ENCODE measurements at places on chromosomes 6 and 20.

- no peak for DNase-seq
Measured at GRCh38 chr6:77456531-77457248, 6.6 kb downstream of the HTR1B start.

DNA sequence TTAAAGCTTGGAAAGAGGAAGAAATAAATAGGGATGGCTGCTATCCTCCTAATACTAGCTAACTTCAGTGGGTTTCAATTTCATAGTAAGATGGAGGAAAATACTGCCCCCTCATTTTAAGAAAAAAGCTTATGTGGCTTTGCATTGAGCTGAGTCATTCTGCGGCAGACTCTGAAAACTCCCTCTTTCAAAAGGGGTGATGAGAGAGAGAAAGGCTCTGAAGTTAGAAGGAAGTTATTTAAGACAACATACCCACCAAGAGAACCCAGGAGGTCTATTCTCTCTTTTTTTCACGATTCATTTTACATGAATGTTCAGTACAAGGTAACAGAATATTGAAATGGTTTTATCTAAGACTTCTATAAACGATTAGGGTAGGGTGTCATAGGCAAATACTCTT lies 4.5 kb downstream of the PRDM13 start:
- DNase-seq: no peak

- DNase-seq: no peak
Measured at GRCh38 chr6:38310061-38310460, 329.7 kb downstream of the BTBD9 start.

GRCh38 chr20:59253779-59254319 lies 46.6 kb upstream of the EDN3 start:
- DNase-seq: no peak

- DNase-seq: no peak
Measured at GRCh38 chr6:1285556-1285955, 26.3 kb upstream of the FOXQ1 start.

DNA sequence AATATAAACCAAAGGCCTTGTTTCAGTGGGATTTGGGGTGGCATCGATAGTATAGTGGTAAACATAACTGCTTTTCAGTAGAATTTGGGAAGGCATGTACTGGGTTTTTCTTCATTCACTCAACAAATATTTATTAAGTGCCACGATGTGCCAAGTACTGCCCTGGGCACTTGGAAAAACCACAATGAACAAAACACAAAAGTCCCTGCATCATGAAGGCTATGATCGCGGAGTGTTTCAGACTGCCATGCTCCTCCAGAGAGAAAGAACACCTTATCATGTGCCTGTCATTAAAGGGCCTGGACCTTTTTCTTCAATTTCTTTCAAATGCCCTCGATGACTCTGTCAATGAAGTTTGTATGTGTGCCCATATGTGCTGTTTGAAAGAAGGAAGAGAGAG lies 59.2 kb upstream of the CEP85L start:
- no peak for DNase-seq

DNA sequence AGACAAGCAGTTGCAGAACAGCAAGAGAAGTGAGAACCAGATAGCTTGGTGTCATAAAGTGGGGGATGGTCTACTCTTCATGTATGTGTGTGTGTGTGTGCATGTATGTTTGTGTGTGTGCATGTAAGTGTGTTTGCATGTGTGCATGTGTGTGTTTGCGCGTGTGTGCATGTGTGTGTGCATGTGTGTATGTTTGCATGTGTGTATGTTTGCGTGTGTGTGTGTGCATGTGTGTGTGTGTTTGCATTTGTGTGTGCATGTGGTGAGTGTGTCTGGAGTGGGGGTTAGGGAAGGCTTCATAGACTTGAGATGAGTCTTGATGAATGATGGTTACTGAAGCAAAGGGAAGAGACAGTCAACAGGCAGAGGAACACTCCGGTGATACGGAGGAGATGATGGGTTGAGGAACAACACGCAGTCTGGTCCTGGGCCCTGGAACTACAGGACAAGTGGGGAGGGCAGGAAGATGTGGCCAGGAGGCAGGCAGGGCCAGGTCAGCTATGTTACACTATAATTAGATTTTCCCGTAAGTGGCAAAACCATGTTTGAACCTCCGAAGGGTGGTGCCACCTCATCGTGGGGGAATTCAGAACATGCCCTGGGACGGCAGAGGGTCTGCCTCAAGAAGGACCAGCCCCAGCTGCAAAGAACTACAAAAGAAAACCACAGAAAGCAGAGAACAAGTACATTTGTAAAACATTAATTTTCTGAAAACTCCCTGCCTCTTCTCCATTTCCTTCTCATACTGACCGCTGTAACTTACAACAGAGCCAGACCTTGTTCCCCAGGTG lies 38.7 kb upstream of the PDE10A start:
- DNase-seq: no peak

DNA sequence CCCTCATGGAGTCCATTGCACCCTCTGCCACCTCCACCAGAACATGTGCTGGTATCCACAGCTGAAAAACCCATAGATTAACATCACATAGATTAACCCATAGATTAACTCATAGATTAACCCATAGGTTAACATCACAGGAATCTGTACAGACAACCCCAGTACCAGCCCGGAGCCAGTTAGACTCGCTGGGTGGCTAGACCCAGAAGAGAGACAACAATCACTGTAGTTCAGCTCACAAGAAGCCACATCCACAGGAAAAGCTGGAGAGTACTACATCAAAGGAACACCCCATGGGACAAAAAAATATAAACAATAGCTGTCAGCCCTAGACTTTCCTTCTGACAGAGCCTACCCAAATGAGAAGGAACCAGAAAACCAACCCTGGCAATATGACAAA lies 25.1 kb downstream of the SERPINB9 start:
- DNase-seq: no peak

- no peak for DNase-seq
Measured at GRCh38 chr6:87082160-87082721, 12.7 kb downstream of the CGA start.

DNA sequence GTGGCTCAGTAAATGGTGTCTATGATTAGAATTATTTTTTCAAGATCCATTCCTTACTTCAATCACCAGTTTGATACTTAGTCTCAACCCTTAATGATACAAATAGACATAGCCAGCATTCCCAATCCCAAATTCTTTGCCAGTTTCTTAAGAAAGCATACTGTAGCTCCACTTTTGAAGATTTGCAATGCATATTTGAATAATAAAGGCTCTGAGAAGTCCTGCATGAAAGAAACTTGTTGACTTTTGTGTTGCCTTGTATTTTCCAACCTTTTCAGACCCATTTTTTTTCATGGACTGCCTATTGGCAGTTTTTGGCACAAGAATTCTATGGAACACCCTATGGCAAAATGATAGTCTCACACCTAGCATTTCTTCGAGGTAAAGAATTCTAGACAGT lies 215.6 kb upstream of the CHD6 start:
- no peak for DNase-seq

GRCh38 chr6:156021746-156022396 lies 566.2 kb upstream of the NOX3 start:
- DNase-seq: no peak

DNA sequence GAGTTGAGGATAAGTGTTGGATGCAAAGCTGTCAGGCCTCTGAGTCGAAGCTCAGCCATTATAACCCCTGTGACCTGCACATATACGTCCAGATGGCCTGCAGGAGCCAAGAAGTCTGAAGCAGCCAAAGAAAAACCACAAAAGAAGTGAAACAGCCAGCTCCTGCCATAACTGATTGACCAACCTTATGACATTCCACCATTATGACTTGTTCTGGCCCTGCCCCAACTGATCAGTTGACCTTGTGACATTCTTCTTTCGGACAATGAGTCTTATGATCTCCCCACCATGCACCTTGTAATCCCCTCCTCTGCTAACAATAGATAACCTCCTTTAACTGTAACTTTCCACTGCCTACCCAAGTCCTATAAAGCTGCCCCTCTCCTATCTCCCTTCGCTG lies 133.7 kb upstream of the AGPAT4 start:
- no peak for DNase-seq

DNA sequence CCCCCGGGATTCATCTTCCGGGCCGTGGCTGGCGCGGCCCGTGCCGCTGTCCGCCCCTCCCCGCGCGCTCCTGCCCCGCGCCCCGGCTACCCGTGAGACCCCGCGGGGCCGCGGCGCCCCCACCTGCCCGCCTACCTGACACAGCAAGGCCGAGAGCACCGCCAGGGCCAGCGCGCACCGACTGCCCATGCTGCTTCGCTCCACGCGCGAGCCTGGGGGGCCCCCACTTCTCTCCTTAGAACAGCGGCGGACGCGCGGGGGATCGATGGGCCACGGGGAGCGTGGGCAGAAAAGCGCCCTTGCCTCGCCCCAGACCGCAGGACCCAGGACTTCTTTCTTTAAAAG lies 955 bp downstream of the DLL1 start:
- no peak for DNase-seq

- DNase-seq: no peak
Measured at GRCh38 chr20:7891705-7892104, 48.6 kb downstream of the HAO1 start.

DNA sequence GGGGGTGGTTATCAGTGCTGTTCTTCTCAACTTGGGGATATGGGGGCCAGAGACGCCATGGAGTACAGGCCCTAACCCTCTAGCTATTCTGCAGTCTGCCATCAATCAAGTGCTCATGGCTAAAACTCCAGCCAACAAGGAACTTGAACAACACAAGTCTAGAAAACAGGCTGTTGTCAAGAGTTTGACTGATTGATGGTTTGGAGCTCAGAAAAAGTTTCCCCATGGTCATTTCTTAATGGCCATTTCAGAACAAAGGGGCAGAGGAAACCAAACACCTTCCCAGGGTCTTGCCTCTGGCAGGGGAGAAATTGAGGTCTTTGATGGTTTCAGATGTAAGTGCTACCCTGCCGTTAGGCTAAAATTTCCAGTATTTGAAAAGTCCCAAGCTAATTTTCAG lies 15.1 kb downstream of the PCK1 start:
- DNase-seq: no peak

- DNase-seq: no peak
Measured at GRCh38 chr6:168996356-168996625, 257.4 kb downstream of the THBS2 start.

DNA sequence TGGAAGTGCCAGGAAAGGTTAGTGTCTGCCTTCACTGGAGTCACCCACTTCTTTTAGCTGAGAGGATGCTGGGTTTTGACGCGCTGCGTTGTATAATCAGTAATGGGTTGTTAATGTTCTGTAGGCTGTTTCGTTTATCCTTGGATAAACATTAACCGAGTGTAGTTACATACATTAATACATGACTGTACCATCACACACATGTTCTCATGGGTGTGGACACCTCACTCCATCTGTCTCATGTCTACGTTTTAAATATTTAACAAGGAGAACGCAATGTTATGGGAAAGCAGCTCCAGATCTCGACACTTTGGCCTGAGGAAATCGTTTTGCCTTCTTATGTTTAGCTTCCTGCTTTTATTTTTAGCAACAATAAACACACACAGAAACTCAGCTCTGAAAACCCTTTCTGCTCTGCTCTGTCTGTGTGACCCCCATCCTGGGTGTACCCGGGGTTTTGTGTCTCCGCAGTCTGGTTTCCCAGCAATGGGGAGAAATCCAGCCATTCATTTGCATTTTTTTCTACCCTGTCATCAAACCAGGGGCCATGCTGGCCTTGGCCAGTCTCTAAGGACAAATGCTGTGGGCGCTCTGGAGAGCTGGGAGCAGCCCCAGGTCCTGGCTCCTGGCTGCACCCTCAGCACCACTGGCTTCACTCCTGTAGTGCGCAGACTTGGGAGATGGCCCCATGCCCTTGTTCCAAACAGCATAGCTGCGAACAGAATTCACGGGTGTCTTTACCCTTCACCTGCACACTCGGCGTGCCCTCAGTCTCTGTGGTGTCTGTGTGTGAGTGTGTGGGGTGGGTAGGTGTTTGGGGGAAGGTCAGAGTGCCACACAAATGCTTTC lies 110.8 kb downstream of the ERMARD start:
- DNase-seq: no peak

DNA sequence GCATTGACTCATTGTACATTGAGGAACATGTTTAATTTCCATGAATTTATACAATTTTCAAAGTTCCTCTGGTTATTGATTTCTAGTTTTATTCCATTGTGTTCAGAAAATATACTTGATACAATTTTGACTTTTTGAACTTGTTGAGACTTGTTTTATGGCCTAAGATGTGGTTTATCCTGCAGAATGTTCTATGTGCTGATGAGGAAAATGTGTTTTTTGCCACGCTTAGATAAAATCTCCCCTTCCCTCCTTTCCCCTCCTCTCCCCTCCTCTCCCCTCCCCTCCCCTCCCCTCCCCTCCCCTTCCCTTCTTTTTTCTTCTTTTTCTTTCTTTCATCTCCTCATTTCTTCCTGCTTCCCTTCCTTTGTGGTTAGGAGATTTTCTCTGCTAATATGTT lies 470.8 kb upstream of the MAP3K7 start:
- no peak for DNase-seq

GRCh38 chr20:38536310-38536709 lies 44.7 kb upstream of the ADIG start:
- DNase-seq: no peak

DNA sequence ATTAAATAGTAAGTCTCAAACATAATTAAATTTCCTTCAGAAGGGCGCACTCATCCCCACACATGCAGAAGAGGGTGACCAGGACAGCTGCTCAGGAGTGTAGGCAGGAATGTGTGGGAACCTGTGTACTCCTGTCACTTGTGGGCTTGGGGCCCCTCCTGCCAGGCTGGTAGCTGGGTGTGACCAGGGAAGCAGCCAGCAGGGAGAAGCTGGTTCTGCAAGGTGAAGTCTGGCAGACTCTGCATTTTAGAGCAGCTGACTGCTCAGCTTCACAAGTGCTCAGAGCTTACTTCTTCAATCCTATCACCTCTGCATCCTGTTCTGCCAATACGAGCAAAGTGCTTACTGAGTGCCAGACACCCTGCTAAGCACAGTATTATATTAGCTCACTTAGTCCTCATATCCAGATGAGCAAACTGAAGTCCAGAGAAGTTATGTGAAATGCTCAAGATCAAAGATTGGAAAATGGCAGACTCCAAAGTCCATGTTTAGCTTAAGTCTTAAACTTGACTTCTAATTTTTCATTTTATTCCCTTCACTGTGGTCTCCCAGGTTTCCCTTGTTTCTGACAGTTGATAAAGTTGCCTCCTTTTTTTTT lies 27.9 kb downstream of the ELMO2 start:
- no peak for DNase-seq

DNA sequence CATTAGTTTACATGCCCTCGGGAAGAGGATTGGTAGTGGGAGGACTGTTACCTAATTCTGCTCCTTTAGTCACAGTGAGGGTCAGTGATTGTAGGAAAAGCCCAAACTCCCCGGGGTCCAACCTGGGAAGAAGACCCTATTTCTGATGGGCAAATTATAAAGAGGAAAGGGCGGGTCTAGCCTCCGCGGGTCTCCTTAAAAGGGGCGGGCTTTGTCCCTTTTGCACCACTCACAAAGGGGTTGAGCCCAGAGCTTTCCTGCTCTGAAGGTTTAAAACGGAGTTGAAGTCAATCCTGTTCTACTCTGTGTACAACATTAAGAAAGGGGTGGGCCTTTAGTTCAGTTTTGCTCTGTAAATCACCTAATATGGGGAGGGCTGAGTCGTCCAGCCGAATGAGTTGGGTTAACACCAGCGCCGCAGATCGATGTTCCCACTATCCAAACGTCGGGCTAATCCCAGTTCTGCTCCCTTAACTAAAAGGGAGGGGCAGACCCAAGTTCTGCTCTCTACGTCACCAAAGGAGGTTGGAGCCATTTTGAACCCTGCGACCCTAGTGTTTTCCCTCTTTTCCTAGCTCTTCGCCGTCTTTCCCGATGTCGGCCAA lies 920 bp upstream of the RNF5 start:
- DNase-seq: no peak

- DNase-seq: no peak
Measured at GRCh38 chr6:84362193-84362821, 134.9 kb upstream of the CEP162 start.
